ENCODE measurements at places on chromosomes 11 and 22. TPM values are rescaled to one million over a fixed set of nuclear protein-coding genes. Genes with fewer than 3 reads are reported as not detected.

ANO5 gene
- total RNA-seq = 10.4 TPM

GGTLC2 gene
- total RNA-seq = not detected

MAPK12 gene
- total RNA-seq = 23.2 TPM

GRCh38 chr11:88480223-88480622, 142.7 kb upstream of the CTSC start:
- no peak for DNase-seq

GRCh38 chr22:20423906-20424551, 13.6 kb downstream of the SCARF2 start:
- DNase-seq = no peak

DNA sequence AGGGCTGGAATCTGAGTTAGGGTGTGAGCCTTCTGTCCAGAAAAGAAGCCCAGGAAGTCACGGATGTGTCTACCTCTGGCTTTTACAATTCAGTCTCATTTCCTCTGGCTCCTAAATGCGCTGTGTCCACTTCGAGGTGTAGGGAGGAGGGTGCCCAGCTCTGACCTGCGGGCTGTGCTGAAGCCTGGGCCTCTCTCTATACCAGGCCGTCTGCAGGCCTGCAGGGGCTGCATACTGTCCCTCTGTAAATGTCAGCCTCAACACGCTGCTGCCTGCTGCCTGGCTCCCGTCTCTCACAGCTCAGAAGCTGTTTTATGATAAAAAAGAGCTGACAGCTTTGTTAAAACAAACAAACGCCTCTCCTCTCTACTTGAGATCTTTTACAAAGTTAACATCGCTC, 14.5 kb downstream of the ARVCF start:
- DNase-seq = no peak

GRCh38 chr11:14202251-14203196, 156.5 kb downstream of the RRAS2 start:
- no peak for DNase-seq

GRCh38 chr11:66845143-66845875, 2.1 kb downstream of the RCE1 start:
- DNase-seq = no peak

- no peak for DNase-seq
Observed at GRCh38 chr11:14789879-14790484, 102.0 kb downstream of the CYP2R1 start.

GRCh38 chr11:35531246-35531645, 5.8 kb upstream of the PAMR1 start:
- no peak for DNase-seq

OR10D3 gene
- total RNA-seq = not detected

SYT7 gene
- 1.5 TPM for total RNA-seq

DNA sequence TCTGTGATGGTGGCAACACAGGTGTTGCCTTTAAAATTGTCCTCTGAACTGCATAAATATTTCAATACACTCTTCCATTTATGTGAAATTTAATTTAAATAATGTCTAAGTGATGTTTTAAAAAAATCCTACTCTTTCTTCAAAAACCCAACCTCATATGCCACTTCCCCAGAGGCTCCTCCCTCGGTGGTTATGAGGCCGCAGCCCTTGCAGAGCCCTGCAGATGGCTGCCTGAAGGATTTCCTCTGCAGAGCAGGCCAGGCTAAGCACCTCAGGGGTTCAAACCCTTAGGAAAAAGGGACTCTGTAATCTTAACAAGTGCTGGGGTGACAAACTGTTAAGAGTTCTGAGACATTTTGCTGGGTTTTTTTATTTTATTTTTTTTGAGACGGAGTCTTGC, 25.2 kb downstream of the MORC2 start:
- no peak for DNase-seq

TRPM5 gene
- total RNA-seq = 4.4 TPM

SPI1 gene
- total RNA-seq = 35.3 TPM

ZNRF3 gene
- total RNA-seq = 13.6 TPM

FGF3 gene
- total RNA-seq = not detected

Measured in mucosa of gallbladder (tissue), 1 donor.